Activated T-helper 2 cell treated with anti-CD3 and anti-CD28 coated beads, Interferon-gamma antibody, Interleukin-2, Interleukin-4, amounts not matched to agents 10 μg/mL and 5 μg/mL and 100 μg/mL, durations not matched to agents 14 hours and 24 hours and 36 hours (primary cell): ENCODE measurements at places on chromosomes 13 and 19.
A peak's percentile ranks its signal among the peaks of the same experiment; 100 is the strongest.

DNA sequence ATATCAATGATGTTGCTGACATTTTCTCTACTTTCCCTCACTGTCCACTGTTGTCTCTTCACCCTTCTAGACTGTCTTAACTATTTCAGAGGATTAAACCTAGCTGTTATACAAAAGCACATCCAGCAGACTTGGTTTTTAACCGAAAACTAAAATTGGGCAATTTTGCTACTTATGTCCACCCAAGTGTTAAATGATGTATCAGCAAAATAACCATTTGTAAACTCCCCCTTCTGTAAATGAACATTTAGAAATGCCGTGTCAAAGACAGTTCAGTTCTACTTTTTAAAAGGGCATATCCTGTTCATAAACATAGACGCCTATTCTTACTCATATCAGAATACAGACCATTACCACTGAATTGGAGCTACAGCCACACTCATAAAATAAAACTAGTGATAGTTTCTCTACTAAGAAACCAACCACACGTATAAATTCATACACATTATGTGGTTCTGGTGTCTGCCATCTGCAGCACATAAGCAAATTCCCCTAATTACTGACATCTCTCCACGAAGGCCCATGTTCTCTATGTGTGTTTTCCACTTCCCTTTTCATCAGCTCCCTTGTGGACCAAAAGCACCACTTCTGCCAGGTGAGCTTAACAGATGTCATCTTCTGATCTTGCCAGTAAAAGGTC, 1091.8 kb downstream of the PCDH9 start:
- no peak for DNase-seq

GRCh38 chr19:4115050-4115817, 8.7 kb downstream of the MAP2K2 start:
- DNase-seq = peak; percentile 68

- DNase-seq = no peak
Measured at GRCh38 chr19:38685666-38686529, 38.4 kb downstream of the ACTN4 start.

GRCh38 chr13:81682081-81682630, 1341.2 kb upstream of the SPRY2 start:
- no peak for DNase-seq

- DNase-seq = no peak
Measured at GRCh38 chr13:46846726-46847125, 49.8 kb upstream of the ESD start.

- DNase-seq = no peak
Measured at GRCh38 chr13:64993514-64994164, 2236.5 kb downstream of the PCDH9 start.

DNA sequence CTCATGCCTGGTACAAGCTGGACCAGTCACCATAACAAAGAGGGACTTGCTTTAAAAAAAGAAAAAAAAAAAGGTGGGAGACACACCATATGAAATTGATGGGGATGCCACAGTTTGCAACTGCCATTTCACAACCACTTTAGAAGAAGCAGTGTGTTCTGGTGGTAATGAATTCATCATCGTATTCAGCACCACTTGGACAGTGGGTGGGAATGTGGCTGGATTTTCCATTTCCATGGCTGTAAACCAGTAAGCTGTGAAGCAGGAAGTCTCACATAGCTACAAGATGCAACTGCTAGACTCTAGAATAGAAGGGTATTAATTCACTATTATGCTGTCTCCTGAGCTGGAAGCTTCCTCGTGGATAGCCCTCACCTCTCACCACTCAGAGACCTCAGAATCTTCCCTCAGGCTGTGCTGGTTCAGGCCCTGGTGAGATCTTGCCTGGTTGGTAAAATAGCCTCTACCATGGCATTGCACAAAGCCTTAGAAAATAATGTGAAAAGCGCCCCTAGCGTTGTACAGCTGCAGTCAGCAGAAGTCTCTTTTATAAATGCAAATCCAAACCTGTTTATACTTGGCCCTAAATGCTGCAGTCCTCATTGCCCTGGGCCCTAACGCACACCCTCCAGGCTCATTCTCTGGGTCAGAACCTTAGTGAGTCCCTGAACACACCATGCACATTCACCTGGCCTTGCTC, 150.7 kb downstream of the KCTD15 start:
- DNase-seq = no peak

GRCh38 chr19:50427997-50428425, 4.7 kb upstream of the MYBPC2 start:
- DNase-seq = no peak

GRCh38 chr19:4119763-4120162, 4.2 kb downstream of the MAP2K2 start:
- no peak for DNase-seq

- no peak for DNase-seq
Measured at GRCh38 chr13:79776531-79777295, 295.8 kb downstream of the NDFIP2 start.

- DNase-seq = peak; percentile 25
Measured at GRCh38 chr13:41222259-41222852, 28.0 kb upstream of the KBTBD7 start.

GRCh38 chr19:58553799-58554493, 959 bp downstream of the CHMP2A start:
- no peak for DNase-seq

- no peak for DNase-seq
Measured at GRCh38 chr13:44413095-44413494, 39.5 kb downstream of the SERP2 start.

DNA sequence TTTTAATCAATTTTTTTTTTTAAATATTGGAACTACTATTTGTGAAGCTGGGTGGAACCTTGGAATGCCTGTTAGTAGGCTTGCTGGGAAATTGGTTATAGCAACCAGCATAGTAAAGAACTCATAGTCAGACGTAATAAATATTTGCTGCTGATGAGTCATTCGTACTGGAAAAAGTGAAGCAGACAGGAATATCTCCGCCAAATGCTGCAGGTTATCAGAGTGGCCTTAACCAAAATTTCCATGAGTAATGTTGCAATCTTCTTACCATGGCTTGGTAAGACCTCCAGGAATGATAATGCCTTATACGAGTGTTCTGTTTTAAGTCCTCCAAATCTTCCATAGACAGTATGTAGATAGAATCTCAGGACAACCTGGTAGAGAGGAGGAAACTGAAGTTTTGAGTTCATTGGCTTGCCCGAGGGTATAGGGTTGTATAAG, 34.2 kb downstream of the MBNL2 start:
- no peak for DNase-seq

DNA sequence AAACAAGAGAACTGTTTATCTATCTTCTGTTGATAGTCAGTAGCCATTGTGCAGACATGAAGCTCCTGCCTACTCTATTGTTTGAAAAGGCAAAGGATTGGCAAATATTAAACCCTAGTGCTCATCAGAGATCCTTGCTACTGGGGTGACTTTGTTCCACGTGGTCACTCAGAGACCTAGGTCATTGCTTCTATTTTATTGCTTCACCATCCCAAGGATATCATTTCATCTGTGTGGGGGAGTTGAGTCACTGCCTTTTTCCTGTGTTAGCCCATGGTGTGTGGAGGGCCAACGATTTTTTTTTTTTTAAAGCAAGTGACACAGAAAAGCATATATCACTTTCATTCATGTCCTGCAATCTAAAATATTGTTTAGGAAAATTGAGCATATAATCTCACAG, 254.1 kb upstream of the RXFP2 start:
- DNase-seq = no peak

GRCh38 chr13:34993470-34993869, 51.4 kb downstream of the NBEA start:
- no peak for DNase-seq

DNA sequence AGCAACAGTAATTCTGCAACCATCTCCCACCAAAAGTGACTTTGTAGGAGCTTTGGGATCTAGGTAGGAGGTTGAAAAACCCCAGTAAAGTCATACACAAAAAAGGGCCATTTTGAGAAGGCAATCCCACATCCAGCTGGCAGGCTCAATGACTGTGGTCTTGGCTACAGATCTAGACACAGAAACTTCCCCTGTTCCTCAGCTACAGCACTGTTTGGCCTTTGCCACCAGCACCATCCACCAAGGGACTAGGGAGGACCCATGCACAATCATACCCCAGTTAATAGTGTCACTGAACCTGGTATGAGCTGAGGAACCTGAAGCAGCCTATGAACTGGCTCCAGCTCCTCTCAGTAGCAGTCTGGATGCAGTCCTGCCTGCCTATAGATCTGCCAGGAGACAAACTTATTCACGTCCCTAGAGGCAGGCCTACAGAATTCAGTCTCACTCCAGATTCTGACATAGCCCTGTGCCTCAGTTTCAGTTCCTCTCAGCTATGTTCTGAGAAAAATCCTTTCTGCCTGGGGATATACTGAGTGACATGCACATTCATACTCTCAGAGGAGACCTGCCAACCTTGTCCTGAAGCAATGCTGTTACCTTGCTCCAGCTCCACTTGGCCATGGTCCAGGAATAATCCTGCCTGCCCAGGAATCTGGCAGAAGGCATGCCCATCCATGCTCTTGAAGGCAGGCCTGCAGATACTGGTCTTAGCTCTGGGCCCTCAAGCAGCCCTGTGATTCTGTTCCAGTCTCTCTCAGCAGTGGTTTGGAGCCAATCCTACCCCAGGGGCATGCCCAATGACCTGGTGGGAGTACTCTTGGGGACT, 2048.3 kb upstream of the PCDH20 start:
- DNase-seq = no peak

GRCh38 chr13:83248751-83249150, 633.5 kb downstream of the SLITRK1 start:
- DNase-seq = no peak

GRCh38 chr13:49524740-49525501, 29.2 kb downstream of the PHF11 start:
- DNase-seq = no peak

DNA sequence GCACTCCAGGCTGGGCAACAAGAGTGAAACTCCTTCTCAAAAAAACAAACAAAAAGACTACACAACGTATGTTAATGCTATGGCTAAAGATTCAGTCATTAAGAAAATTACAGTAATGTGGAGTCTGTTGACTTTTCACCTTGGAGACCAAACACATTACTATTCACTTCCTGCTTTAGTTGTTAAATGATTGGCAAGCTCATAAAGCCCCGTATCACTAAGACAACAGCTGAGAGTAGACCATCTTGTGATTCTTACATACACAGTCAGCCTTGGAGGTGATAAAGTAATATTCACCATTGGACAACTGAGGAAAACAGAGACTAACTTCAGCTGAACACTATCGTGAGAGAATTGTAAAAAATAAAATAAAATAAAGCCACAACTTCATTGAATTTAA, 86.5 kb downstream of the KCTD12 start:
- DNase-seq = no peak

GRCh38 chr19:10095622-10095947, 6.9 kb downstream of the ANGPTL6 start:
- DNase-seq = no peak

GRCh38 chr13:27398360-27398759, 26.1 kb upstream of the GTF3A start:
- DNase-seq = no peak

GRCh38 chr13:101837288-101837687, 384.8 kb downstream of the ITGBL1 start:
- DNase-seq = no peak

DNA sequence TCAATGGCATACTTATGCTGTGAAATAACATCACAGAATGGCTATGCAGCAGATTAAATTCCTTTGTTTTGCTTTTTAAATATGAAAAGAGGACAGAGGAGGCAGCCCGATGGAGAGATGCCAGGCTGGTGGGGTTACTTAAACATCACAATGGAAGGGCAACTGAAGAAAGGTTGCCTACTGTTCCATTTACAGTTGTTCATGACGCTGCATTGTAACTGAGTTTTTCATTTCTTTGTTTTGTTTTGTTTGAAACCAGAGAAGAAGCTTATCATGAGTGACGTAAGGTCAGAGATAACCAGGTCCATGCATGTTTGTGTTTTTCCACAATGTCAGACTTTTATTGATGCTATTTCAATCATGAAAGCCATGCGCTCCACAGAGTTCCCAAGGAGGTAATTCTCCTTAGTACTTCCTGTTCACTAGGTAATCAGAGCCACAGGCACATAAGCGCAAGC, 273.8 kb downstream of the LHFPL6 start:
- DNase-seq = no peak

- DNase-seq = no peak
Measured at GRCh38 chr19:32104153-32104849, 241.1 kb upstream of the ZNF507 start.

DNA sequence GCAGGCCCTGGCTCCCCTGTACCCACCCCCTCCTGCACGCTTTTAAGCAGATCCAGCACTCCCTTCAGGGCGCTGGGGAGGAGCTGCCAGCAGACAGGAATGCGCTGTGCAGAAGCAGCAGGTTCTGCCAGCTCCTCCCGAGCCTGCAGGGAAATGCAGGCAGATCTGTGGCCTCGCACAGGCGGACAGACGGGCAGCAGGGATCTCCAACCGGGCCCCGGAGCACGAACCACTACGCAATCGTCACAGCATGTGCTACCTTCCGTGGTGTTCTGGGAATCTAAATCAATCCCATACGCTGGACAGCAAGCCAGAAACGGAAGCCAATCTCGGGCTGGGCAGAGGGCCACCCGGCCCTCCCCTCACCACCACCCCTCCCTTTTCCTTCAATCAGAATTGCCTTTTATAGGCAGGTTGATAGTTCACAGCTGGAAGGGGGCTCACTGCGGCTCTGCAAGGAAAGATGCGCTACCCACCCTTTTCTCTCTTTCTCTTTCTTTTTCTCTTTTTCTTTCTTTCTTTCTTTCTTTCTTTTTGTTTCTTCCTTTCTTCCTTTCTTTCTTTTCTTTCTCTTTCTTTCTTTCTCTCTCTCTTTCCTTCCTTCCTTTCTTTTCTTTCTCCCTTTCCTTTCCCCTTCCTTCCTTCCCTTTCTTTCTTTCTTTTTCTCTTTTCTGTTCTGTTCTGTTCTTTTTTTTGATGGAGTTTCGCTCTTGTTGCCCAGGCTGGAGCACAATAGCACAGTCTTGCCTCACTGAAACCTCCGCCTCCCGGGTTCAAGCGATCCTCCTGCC, 99.9 kb downstream of the GNG7 start:
- DNase-seq = no peak

GRCh38 chr19:17311455-17312188, 2.3 kb downstream of the DDA1 start:
- no peak for DNase-seq

GRCh38 chr13:106507560-106508274, 27.7 kb downstream of the EFNB2 start:
- no peak for DNase-seq

- no peak for DNase-seq
Measured at GRCh38 chr19:1921825-1922224, 16.6 kb downstream of the ADAT3 start.

DNA sequence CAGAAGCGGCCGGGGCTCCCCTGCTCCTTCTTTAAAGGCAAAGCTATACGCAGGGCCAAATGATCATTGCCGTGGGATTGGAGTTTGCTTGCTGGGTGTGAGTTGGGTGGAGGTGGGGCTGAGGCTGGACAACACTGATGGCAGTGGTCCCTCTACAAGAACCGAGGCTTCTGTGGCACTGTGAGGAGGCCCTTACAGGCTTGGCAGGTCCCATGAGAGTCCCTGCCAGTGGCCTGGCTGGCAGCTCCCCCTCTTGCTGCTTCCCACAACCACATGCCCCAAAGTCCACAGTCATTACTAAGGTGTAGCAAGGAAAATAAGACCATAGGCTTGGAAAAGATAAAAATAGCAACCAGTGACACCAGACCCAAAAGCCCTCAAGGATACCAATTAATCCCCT, 98.4 kb downstream of the ANKRD10 start:
- DNase-seq = no peak

GRCh38 chr13:35791184-35791851, 314.8 kb upstream of the MAB21L1 start:
- no peak for DNase-seq

- DNase-seq = no peak
Measured at GRCh38 chr13:107119989-107120881, 552.3 kb upstream of the ARGLU1 start.

GRCh38 chr19:18532168-18532890, 10.5 kb upstream of the ELL start:
- no peak for DNase-seq
